Glutamatergic neuron (in vitro differentiated cells): ENCODE measurements at places on chromosomes 2 and 18. TPM values are rescaled to one million over a fixed set of nuclear protein-coding genes. Genes with fewer than 3 reads are reported as not detected.

DNA sequence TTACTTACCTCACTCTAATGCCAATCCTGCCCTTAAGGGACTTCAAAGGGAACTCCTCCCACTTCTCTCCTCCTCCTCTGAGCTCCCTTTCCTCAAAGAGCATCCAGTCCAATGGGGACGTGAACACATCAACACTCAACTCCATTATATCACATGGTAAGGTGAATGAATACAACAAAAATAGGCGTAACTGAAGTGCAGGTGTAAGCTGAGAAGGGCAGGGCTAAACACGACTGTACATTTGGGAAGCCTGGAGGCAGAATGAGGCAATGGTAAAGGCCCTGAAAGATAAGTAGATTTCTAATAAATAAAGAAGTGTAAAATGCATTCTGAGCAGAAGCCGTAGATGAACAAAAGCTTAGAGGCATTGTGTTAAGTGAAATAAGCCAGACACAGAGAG, 226.1 kb upstream of the TRIB2 start:
- H3K4me1 ChIP-seq: peaks cover 8% of the 10 kb centered on the region
- H3K36me3 ChIP-seq: no peaks in the 10 kb centered on the region
- no peak overlapping the region for H3K4me3 ChIP-seq
- DNase-seq: no peak
- H3K27me3 ChIP-seq: peaks cover 13% of the 10 kb centered on the region
- H3K27ac ChIP-seq: no peak overlapping the region

- no peaks in the 10 kb centered on the region for H3K36me3 ChIP-seq
- no peak for DNase-seq
- no peak overlapping the region for H3K4me3 ChIP-seq
- no peak overlapping the region for H3K27ac ChIP-seq
- H3K4me1 ChIP-seq: peaks cover 9% of the 10 kb centered on the region
Measured at GRCh38 chr2:33595385-33595784, 3.7 kb downstream of the FAM98A start.

GRCh38 chr18:22856870-22857269, 76.3 kb upstream of the RBBP8 start:
- H3K4me3 ChIP-seq: no peak overlapping the region
- H3K36me3 ChIP-seq: no peaks in the 10 kb centered on the region
- no peaks in the 10 kb centered on the region for H3K27me3 ChIP-seq
- no peak for DNase-seq
- H3K4me1 ChIP-seq: no peaks in the 10 kb centered on the region

DNA sequence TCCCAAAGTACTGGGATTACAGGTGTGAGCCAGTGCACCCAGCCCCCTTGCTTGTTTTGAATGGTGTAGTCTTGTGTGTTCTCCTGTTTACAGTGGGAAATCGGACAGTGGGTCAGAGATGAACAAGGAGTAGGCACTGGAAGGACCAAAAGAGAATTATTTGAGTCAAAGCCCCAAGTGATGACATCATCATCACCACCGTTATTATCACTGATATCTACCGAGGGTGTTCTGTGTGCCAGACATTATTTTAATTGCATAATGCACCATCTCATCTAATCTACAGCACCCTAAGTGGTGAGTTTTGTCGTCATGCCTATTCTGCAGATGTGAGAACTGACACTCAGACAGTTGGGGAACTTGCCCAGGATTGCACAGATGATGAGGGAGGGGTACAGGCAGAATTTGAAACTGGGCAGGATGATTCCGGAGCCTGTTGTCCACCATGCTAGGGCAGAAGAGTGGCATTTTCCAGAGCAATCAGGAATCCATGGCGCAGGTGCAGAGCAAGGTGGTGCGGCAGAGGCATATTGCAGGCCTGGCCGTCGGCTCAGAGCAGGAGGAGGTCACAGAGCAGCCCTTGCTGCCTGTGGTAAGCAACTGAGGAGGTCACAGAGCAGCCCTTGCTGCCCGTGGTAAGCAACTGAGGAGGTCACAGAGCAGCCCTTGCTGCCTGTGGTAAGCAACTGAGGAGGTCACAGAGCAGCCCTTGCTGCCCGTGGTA, 137.0 kb upstream of the HDAC4 start:
- peaks cover 3% of the 10 kb centered on the region for H3K36me3 ChIP-seq
- no peak overlapping the region for H3K27ac ChIP-seq
- H3K27me3 ChIP-seq: peaks cover 4% of the 10 kb centered on the region
- DNase-seq: no peak
- peaks cover 9% of the 10 kb centered on the region for H3K4me1 ChIP-seq

DNA sequence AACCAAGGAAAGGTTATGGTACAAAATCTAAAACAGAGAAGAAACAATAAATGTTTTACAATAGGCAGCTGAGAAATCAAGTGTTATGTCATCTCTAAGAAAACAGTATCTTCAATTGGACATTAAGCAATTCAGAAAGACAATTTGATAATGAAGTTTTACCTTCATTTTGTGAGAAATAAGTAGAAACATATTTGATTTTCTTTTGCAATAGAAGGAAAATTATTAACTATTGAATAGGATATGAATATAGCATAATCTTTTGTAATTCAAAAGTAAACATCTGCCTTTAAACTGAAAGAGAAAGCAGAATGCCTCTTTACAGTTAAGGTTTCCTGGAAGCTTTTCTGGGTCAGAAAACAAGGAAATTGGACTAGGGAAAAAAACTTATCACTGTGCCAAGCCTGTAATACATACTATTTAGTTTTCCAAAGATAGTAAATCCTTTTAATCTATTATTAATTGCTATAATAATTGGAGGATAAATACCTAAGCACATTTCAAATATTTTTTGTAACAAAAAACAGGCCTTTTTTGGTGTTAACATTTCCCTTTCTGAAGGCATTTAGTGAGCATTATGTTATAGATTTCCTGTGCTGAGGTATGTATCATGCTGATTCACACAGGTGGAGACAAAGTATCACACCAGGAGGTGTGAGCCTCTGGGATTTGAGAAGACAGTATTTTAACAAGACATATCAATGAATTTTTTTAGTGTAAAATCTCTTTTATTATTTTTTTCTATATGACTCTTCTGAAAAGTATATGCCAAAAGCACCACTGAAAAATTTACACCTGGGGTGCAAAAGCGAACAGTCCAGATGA, 947.0 kb upstream of the CDH2 start:
- H3K27ac ChIP-seq: no peak overlapping the region
- no peaks in the 10 kb centered on the region for H3K36me3 ChIP-seq
- DNase-seq: no peak
- H3K4me1 ChIP-seq: no peaks in the 10 kb centered on the region
- no peaks in the 10 kb centered on the region for H3K27me3 ChIP-seq

DNA sequence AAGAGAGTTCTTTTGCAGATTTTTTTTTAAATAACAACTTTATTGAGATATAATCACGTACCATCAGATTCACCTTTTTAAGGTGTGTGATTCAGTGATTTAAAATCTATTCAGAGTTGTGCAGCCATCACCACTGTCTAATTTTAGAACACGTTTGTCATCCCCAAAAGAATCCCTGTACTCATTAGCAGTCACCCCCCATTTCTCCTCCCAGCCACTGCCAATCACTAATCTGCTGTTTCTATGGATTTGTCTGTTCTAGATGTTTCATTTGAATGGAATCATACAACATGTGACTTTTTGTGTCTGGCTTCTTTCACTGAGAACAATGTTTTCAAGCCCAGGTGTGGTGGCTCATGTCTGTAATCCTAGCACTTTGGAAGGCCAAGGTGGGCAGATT, 55.4 kb upstream of the RAPH1 start:
- peaks cover 14% of the 10 kb centered on the region for H3K4me1 ChIP-seq
- DNase-seq: no peak
- H3K27me3 ChIP-seq: no peaks in the 10 kb centered on the region
- no peak overlapping the region for H3K4me3 ChIP-seq
- no peak overlapping the region for H3K27ac ChIP-seq
- H3K36me3 ChIP-seq: no peaks in the 10 kb centered on the region

- DNase-seq: no peak
- H3K4me1 ChIP-seq: no peaks in the 10 kb centered on the region
- H3K4me3 ChIP-seq: no peak overlapping the region
- no peak overlapping the region for H3K27ac ChIP-seq
Measured at GRCh38 chr2:64398516-64399129, 55.3 kb upstream of the LGALSL start.

Gene CHRND
- 2.2 TPM for total RNA-seq

Gene EFHD1
- total RNA-seq: 0.71 TPM

DNA sequence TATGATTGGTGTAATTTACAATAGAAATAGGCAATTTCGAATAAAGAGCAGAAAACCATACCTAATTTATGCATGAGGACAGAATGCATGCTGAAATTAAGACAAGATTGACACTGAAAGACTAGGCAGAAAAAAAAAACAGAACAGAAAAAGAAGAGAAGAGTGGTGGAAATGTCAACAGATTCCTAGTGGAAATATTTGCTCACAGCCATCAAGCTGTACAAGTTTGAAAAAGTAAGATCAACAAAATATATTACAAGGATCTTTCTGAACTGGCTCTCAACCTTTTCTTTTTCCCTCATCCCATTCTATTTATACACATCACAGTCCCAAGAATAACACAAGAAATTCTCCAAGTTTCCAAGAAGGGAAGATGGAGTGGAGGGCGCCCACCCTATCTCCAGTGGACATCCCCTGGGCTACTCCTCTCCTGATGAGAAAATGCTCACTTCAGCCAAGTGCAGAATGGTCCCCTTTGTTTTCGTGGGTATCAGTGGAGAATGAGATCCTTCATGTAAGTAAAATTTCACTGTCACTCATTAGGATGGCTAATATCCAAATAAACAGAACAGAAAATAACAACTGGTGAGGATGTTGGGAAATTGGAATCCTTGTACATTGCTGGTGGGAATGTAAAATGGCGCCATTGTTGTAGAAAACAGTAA, 51.0 kb upstream of the ZNF532 start:
- no peak overlapping the region for H3K4me3 ChIP-seq
- no peak overlapping the region for H3K27ac ChIP-seq
- H3K36me3 ChIP-seq: no peaks in the 10 kb centered on the region
- no peak for DNase-seq
- peaks cover 4% of the 10 kb centered on the region for H3K4me1 ChIP-seq

Gene KCNE4
- not detected for total RNA-seq

DNA sequence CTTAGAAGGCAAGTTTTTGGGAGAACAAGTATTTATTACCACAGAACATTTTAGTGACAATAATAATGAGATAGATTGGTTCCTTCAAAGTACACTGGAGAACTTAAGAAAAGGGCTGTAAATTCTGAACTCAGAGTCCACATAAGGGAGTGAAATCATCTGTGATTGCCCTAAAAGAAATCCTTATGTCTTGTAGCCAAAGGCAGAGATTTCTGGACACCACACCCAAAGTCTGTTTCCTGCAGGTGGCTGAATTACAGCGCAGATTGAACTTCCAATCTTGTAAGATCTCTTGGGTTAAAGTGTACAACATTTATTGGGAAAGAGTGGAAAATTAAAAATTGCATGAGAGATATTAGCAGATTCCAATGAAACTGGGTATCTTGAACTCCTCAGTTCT, 143.8 kb downstream of the TAF4B start:
- no peak overlapping the region for H3K4me3 ChIP-seq
- DNase-seq: no peak
- no peak overlapping the region for H3K27ac ChIP-seq
- H3K36me3 ChIP-seq: no peaks in the 10 kb centered on the region
- no peaks in the 10 kb centered on the region for H3K27me3 ChIP-seq
